ENCODE measurements at places on chromosomes 2 and 18. TPM values are rescaled to one million over a fixed set of nuclear protein-coding genes. Genes with fewer than 3 reads are reported as not detected.

Gene ELOA2
- not detected for polyA plus RNA-seq

- DNase-seq, result no peak
Observed at GRCh38 chr2:12903272-12903671, 186.5 kb downstream of the TRIB2 start.

DNA sequence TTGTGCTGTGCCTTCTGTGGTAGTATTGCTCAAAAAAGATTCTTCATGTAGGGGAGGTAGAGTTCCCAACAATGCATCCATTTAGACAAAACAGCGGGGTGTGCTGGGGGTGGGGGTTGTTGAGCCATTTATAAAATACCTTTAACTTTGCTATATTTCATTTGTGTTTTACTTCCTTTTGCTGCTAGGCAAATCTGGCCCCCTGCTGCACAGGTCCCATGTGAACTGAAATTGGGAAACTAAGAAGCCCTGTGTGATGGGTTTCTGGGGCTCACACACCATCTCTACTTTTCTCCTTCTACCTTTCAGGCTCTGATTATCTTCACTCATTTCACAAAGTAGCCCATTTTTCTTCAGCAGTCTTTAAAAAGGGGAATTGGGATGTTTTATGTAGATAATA lies 52.7 kb upstream of the ITGA4 start:
- no peak for DNase-seq

GRCh38 chr2:99524056-99524455 lies 34.2 kb upstream of the REV1 start:
- DNase-seq, result no peak

GRCh38 chr2:116761864-116762263 lies 1052.6 kb upstream of the DDX18 start:
- no peak for DNase-seq

DNA sequence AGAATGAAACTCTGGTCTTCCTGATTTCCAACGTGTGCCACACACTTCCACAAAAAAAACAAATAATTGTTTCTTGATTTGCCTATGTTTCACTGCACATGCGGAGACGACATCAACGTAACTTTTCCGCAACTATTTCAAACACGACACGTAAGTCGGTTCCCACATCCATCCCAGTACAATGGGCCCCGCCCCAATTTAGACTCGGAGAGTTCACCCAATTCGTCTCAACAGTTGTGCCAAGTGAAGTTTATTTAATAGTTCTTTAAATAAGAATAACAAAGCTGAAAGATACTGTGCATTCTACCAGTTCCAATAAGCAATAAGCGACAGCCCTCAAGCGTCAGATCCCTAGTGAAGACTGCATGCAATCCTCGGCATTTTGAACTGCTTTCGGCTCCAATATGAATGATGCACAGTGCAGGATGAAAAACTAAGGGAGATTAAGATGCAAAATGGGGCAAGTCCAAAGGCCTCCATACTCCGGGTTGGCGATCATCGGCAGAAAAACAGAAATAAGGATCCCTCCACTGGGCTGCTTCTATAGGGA lies 664 bp downstream of the CCT4 start:
- no peak for DNase-seq

All from GM12878 (cell line).